ENCODE measurements at places on chromosomes 2 and 18.

DNA sequence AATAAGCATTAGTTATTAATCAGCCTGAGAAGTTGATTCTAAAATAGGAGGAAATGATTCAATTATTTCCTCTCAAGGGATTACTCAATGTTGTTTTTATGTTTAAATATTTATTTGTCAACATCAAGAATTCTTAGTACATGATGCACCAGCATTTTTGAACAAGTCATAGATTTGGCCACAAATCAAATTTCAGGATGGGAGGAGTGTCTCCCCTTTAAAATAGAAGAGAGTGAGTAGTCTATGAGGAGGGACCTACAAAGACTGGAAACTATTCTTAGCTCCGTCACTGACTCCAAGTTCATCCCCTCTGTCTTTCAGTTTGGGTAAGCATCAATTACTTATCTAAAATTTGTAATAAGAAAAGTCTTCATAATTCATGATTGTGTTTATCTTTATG, 18.6 kb upstream of the IL18R1 start:
- no peak for DNase-seq

GRCh38 chr2:101502095-101502494, 27.2 kb upstream of the RFX8 start:
- no peak for DNase-seq

DNA sequence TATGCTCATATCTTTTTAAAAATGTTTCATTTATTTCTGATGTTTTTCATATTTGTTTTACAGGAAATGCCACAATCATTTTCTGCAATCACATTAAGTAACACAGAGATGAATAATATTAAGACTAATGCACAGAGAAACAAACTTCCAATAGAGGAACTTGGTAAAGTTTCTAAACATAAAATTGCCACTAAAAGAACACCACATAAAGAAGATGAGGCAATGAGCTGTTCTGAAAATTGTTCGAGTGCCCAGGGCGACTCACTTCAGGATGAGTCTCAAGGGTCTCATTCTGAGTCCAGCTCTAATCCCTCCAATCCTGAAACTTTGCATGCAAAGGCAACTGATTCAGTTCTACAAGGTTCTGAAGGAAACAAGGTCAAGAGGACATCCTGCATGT, 70.4 kb downstream of the APLF start:
- DNase-seq: no peak

DNA sequence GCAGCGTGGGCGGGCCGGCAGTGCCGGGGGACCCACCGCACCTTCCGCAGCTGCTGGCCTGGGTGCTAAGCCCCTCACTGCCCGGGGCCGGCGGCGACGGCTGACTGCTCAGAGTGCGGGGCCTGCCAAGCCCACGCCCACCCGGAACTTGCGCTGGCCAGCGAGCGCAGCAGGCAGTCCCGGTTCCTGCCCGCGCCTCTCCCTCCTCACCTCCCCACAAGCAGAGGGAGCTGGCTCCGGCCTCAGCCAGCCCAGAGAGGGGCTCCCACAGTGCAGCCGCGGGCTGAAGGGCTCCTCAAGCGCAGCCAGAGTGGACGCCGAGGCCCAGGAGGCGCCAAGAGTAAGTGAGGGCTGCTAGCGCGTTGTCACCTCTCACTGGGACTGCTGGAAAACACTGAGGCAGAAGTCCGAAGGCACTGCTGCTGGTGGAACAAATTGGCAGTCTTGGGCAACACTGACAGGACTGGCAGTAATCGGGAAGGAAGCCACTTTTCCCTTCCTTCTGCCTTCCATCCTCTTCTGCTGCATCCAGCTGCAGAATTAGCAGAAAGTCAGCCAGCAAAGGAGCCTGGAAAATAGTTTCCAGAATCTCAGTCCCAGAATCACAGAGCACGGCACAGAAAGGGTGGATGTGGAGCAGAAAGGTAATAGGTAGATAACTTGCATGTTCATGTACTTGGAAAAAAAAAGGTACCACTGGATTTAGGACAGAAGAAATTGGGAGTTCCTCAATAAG, 179.4 kb upstream of the FN1 start:
- DNase-seq: no peak

DNA sequence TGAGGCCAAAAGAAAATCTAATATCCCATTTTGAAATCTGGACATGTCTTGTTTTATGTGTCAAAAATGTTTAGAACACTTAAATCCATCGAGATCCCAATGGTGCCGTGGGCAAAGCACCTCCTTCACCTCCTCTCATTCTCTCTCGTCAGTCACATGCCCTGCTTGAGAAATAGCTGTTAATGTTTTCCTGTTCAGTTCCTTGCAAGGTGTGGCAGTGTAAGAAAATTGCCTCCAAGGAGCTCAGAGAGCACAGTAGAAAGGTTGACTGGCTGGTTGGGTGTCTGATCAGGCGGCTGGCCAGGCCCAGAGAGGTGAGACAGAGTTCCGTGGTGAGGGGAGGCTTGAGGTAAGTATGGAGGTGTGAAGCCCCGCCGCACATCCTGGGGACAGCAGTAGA, 210.2 kb downstream of the TSN start:
- DNase-seq: no peak

GRCh38 chr2:3777966-3778365, 74.6 kb downstream of the DCDC2C start:
- DNase-seq: no peak

- peak; percentile 6 for DNase-seq
Measured at GRCh38 chr18:69974365-69974764, 26.7 kb upstream of the CD226 start.

DNA sequence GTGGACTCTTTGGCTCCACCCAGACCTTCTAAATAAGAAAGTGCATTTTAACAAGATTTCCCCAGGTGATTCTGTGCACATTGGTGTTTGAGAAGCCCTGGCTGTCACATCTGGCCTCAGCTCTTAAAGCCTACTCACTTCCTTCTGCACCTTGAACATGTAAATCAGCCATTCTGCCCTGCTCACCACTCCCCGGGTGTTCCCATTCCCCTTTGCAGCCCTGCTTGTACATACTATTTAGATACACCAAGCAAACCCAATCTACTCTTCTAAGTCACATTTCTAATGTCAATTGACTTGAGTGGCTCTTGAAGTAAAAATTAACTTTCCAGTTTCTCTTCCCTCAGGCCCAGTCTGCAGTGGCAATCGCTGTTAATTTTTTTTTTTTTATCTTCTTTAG, 13.1 kb upstream of the SCN1A start:
- no peak for DNase-seq

DNA sequence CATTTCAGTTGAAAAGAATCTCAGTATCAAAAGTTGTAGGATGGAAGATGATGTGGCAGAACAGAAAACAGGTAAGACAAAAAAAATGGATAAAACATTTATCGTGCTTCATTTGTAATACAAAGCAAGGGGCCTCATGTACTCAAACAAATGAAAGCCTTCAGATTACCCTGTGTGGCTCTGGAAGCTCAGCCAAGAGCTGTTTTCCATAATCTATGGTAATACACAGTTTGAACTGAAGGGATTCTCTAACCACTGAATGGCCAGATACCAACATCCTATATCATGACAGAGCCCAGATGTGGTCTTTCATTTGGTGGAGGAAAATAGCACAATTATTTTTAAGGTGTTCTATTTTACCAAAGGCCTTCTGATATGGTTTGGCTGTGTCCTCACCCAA, 272.1 kb upstream of the RND3 start:
- no peak for DNase-seq

- peak; percentile 6 for DNase-seq
Measured at GRCh38 chr2:23791030-23791429, 135.9 kb downstream of the ATAD2B start.

Measured in HepG2 (cell line).